Peyer's patch (tissue), 4 donors: ENCODE measurements at places on chromosomes 13 and 19. TPM values are rescaled to one million over a fixed set of nuclear protein-coding genes. Genes with fewer than 3 reads are reported as not detected.

- H3K27ac ChIP-seq = no peak overlapping the region
- no peak for DNase-seq
- no peaks in the 10 kb centered on the region for H3K27me3 ChIP-seq
- no peaks in the 10 kb centered on the region for H3K36me3 ChIP-seq
- H3K4me3 ChIP-seq = no peak overlapping the region
These were observed 116.9 kb downstream of the ABCC4 start for GRCh38 chr13:95184317-95184716.

- no peaks in the 10 kb centered on the region for H3K36me3 ChIP-seq
- H3K4me3 ChIP-seq = peak overlapping the region; percentile 59
- H3K27me3 ChIP-seq = no peaks in the 10 kb centered on the region
These were observed 3.5 kb upstream of the CIRBP start for GRCh38 chr19:1265615-1266128.

DNA sequence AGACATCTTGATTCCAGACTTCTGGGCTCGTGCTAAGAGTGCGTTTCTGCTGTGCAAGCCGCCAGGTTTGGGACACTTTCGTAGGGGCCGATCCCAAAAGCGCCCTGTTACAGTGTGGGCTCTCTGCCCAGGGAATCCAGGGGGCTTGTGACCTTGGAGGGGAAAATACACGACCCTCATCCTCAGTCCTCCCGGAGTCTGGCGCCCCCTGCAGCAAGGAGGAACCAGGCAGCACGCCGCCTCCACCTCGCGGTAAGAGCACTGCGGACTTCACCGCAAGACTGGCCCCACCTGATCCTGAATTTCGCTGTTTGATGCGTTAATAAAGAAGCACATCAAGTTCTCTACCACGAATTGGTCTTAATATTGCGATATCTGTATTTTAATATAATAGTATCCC lies 5.2 kb downstream of the POLRMT start:
- H3K4me3 ChIP-seq = no peak overlapping the region
- no peak for DNase-seq
- H3K36me3 ChIP-seq = no peaks in the 10 kb centered on the region
- H3K27me3 ChIP-seq = no peaks in the 10 kb centered on the region
- H3K27ac ChIP-seq = no peak overlapping the region

GRCh38 chr13:110305949-110306339 lies 1.0 kb downstream of the COL4A1 start:
- H3K4me1 ChIP-seq = no peaks in the 10 kb centered on the region
- DNase-seq = no peak
- no peaks in the 10 kb centered on the region for H3K36me3 ChIP-seq
- no peaks in the 10 kb centered on the region for H3K27me3 ChIP-seq
- H3K4me3 ChIP-seq = peak overlapping the region; percentile 72

DNA sequence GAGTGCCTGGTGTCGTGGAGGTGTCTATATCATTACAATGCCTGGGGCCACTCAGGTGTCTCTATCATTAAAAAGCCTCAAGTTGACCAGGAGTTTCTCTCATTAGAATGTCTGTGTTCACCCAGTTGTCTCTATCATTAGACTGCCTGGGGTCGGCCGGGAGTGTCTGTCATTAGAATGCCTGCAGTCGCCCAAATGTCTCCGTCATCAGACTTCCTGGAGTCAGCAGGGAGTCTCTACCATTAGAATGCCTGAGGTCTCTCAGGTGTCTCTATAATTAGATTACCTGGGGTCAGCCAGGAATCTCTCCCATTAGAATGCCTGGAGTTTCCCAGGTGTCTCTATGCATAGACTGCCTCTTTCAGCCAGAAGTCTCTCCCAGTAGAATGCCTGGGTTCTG lies 1477.6 kb downstream of the UQCRFS1 start:
- no peak overlapping the region for H3K4me3 ChIP-seq
- no peaks in the 10 kb centered on the region for H3K4me1 ChIP-seq
- DNase-seq = no peak
- no peaks in the 10 kb centered on the region for H3K27me3 ChIP-seq
- no peak overlapping the region for H3K27ac ChIP-seq

DNA sequence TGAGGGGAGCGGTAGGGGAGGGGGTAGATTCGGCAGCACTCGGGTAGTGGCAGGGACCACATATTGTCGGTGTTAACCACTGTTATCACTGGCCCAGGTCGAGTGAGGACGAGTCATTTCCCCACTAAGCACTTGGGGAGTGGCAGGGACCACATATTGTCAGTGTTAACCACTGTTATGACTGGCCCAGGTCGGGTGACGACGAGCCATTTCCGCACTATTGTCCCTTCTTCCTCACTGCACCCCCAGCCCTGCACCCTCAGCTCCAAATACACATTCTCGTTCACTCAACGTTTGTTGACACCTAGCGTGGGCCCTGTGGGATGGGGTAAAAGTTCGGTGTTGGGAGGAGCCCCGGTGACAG lies 467 bp upstream of the CLN5 start:
- H3K27me3 ChIP-seq = no peaks in the 10 kb centered on the region
- peaks cover 13% of the 10 kb centered on the region for H3K36me3 ChIP-seq
- H3K27ac ChIP-seq = peak overlapping the region; percentile 96
- H3K4me1 ChIP-seq = no peaks in the 10 kb centered on the region

DNA sequence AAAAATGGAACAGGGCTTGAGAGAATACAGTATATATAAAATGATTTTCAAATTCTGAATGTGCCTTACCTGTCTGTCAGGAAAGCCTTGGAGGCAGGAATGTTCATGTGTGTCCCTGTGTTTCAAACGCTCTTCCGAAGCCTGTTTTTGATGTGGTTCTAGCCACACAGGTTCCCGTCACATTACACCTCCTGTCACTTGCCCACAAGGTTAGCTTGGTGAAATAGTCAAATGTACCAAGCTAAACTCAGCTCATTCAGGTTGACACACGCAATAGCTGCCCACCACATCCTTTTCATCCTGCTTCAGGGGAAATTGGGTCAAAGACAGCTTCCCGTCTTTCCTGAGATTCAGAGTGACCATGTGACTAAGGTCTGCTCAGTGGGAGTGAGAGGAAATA lies 574.0 kb downstream of the EFNB2 start:
- H3K4me1 ChIP-seq = no peaks in the 10 kb centered on the region
- no peak overlapping the region for H3K4me3 ChIP-seq
- H3K27me3 ChIP-seq = no peaks in the 10 kb centered on the region

- no peaks in the 10 kb centered on the region for H3K27me3 ChIP-seq
- no peak overlapping the region for H3K27ac ChIP-seq
- DNase-seq = no peak
- H3K4me1 ChIP-seq = no peaks in the 10 kb centered on the region
These were observed 11.9 kb downstream of the CC2D1A start for GRCh38 chr19:13917888-13918406.

- no peak overlapping the region for H3K27ac ChIP-seq
- no peaks in the 10 kb centered on the region for H3K36me3 ChIP-seq
- H3K27me3 ChIP-seq = no peaks in the 10 kb centered on the region
- DNase-seq = peak; percentile 28
- no peaks in the 10 kb centered on the region for H3K4me1 ChIP-seq
These were observed 111.3 kb downstream of the ZNF486 start for GRCh38 chr19:20278342-20278741.

Gene ADPRHL1
- total RNA-seq = 5.8 TPM

Gene PSG4
- not detected for total RNA-seq
